Hepatic stellate cell (primary cell): ENCODE measurements at places on chromosomes 11 and 22.

GRCh38 chr22:47748271-47748670 is 985.8 kb downstream of the TBC1D22A start:
- DNase-seq: no peak

- no peak for DNase-seq
Measured at GRCh38 chr22:50621948-50622722, 5.8 kb downstream of the ARSA start.

DNA sequence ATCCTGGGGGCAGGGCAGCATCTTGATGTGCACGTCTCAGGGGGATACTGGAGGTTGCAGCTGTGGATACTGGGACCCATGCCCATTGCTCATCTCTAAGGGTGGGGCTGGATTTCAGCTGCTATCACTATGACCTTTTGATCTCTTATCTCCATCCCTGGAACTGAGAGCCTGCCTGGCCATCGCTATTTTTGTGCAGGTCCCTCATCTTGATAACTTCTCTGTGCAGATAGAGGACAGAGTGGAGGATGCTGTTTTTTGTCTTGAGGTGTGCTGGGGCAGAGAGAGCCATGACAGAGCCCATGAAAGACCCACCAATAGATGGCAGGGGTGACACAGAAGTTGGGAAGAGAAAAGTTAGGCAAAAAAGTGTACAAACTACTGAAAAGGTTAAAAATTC is 5.1 kb upstream of the INSC start:
- DNase-seq: no peak

GRCh38 chr22:30214703-30215407 is 31.7 kb downstream of the LIF start:
- DNase-seq: no peak

- no peak for DNase-seq
Measured at GRCh38 chr22:40235308-40235707, 57.6 kb downstream of the TNRC6B start.

DNA sequence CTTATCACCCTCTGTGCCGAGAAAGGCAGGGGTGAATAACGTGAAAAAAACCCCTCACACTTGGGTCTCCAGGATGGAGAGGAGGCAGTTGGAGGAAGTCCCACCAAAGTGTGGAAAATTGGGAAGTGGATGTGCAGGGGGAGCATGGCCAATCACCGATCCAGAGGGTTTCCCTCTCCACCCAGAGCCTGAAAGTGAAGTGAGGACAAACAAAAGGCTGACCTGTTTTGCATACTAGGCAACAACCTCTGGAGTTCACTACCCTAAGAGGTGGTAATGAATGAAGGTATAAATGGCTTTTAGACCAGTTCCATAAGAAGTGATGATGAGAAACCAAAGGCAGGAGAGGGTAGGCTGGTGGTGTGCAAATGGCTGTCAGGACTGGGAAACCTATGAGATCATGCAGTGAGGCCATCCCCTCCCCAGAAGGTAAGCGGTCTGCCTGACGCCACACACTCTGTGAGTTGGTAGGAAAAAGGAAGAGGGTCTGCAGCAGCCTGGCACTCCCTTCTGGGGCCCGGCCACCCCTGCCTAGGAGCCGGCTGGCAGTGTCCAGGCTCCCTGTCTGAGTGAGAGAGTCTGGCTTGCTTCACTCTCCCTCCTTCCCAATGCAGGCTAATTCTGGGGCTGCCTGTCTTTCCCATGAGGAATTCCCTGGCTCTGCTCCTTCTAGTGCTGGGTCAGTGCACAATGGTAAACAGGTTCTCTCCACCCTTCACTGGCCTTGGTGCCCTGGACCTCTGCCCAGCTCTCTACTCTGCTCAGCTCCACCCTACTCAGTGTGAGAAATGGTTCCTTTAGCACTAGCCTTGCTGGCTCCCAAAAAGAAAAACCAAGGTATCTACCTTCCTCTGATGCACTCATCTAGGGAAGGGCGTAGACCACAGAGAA is 15.6 kb downstream of the TBC1D10A start:
- peak; percentile 63 for DNase-seq

GRCh38 chr11:129973068-129973467 is 29.6 kb downstream of the PRDM10 start:
- DNase-seq: no peak

DNA sequence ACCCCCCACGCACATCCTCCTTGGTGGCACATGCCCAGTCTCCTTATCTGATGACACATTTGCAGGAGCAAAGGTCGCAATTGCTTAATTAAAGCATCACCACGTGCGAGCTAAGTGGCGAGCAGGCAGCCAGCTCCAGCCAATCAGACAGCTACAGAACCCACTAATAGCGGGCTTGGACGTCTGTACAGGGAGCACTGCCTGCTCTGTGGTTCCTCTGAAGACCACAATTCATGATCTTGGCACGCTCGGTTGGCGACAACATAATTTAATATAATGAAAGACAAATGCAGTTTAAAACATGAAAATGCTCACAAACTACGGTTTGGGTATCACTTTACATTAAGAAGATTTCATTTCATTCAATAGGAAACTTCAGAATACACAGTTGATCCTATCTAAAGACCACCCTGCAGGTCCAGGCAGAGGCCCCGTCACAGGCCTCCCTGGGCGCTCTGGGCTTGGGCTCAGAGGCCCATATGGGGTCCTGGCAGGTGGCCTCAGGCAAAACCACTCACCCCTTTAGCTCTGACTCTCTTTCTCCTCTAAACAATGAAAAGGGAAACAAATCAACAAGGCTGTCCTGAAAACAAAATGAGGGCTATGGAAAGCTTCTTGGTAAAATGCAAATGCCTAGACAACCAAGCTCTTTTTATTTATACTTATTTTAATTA is 10.4 kb downstream of the PACSIN2 start:
- DNase-seq: no peak

- DNase-seq: no peak
Measured at GRCh38 chr11:121757480-121758125, 304.8 kb upstream of the SORL1-AS1 start.

- no peak for DNase-seq
Measured at GRCh38 chr11:63870351-63871140, 31.6 kb downstream of the MARK2 start.

GRCh38 chr11:27619039-27619574 is 81.1 kb downstream of the BDNF start:
- no peak for DNase-seq

DNA sequence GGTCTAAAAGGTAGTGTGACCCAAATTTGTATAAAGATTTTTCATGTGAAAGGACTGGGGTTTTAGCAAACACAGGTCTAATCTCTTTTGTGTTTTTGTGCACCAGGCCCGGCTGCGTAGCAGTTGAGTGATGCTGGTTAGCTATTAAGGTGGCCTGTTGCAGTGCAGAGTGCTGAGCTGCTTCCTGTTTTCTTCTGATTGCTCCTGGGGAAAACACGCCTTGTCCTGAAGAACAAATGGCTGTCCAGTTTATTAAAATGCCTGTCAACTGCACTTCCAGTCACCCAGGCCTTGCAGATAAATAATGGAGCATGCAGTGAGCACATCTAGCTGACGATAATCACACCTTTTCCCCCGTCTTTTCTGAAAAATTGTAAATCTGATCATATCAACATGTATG is 1.8 kb downstream of the SRSF8 start:
- peak; percentile 63 for DNase-seq

DNA sequence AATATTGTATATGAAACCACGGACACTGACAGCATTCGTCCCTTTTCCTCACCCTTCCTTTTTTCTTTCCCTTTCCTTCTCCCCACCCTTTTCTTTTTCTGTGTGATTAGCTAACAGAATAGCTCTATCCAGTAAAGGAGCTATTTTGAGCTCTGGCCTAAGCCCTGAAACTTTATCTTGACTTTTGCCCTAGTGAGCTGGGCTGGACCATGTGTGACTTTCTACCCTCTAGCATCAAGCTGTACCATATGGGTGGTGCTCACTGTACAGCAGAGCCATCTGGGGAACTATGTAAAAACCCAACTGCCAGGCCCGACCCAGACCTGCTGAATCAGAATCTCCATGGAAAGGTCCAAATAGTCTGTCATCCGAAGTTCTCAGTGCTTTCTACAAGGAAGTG is 21.9 kb upstream of the PANX1 start:
- no peak for DNase-seq

DNA sequence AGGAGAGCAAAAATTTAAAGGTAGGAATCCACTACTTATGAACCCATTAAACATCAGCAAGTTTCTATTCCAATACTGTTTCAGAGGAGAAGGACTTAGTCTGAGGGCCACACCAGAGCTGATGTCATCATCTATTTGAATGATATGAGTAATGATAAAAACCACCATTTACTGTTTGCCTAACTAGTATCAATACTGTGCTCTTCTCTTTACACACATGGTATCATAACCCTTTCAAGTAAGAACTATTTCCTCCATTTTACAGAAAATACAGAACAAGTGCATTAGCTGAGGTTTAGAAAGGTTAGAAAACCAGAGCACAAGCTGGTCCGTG is 651.3 kb upstream of the KIRREL3 start:
- DNase-seq: no peak

GRCh38 chr11:2468363-2469235 is 23.8 kb downstream of the KCNQ1 start:
- peak; percentile 5 for DNase-seq

- DNase-seq: no peak
Measured at GRCh38 chr11:12411393-12411792, 34.0 kb downstream of the PARVA start.

- DNase-seq: no peak
Measured at GRCh38 chr11:133026952-133027351, 505.3 kb downstream of the OPCML start.

- peak; percentile 63 for DNase-seq
Measured at GRCh38 chr11:131136486-131136885, 220.2 kb upstream of the SNX19 start.

DNA sequence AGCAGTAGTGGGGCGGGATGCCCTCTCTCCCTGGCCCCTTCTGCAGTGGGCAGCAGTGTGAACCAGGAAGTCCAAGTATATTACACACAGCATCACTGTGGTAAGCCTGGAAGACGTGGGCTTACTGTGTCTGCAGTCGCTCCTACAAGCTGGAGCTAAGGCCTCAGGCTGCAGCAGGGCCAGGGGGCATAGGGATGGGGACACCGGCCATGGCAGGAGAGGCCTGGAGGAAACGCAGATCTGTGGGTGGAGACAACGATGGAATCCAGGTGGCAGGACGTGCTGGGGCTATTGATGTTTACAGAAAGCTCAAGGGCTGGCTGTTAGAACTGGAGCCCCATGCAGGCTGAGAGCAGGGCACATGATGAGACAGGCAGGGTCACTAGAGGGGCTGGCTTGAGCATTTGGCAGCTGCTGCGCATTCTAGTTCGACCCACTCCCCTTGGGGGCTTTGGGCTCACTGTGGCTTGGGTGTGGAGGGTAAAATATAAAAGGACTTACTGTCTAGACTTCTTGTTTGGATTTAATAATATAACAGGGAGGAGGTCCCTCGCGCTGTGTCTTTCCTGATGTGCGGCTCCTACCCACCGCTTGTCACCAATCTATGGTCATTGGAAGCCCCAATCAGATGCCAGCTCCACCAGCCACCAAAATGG is 539.5 kb downstream of the TBC1D22A start:
- no peak for DNase-seq

DNA sequence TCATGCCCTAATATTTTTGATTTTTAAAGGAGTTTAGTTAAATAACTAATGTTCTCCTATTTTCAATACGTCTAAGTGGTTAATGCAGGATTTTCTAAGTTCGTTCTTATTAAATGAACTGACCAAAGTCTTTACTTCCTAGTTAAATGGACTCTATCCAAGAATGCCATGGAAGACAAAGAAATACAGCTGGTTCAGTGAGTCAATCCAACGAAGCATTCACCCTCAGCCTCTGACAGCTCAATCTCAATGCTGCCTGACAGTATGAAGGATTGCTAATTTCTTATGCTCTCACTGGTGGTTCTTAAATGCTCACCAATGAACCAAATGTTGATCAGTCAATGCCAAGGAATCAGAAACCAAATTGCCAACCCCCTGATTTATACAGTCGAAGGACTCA is 219.4 kb downstream of the CADM1 start:
- DNase-seq: no peak

GRCh38 chr22:41560095-41560471 is 727 bp upstream of the CSDC2 start:
- DNase-seq: no peak

DNA sequence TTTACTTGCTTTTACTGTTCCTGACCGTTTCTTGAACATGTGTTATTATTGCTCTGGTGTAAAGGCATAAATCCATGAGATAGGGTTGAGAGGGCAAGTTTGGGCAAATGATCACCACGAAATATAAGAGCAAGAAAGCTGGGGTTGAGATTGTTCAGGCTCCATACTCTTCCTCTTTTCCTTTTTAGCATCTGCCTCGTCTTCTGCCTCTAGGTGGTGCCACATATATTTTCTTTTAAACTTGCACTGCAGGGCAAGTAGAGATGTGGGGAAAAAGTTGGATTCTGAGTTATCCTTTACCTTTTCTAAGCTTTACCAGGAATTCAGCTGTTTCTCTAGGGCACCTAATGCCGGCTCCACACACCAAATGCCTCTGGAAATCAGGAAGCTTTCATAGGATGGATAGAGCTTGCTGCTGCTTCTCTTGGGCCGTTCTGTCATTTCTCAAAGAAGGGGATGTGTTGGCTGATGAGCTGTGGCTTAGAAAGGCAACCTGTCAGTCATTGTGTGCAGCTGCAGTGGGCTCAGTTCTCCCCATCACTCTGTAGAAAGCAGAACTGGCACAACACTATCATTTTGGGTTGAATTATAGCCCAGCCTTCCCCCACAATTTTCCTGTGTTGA is 98.2 kb downstream of the LDLRAD3 start:
- no peak for DNase-seq

DNA sequence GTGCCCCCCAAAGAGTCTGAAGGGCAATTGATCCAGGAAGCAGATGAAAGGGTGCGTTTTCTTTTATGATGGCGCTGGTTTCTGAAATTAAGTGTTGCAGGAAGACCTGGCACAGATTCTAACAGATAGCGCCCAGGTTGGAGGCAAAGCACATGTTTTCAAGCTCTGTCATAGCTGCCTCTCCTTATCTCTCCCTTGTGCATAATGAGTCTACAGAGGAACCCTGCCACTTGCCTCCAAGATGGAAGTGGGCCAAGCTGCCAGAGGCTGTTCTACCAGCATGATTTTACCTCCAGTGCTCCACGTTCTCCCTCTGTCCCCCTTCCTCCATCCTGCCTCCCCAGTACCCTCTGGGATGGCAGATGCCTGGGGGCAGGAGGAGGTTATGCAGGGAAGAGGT is 30.0 kb upstream of the TLCD5 start:
- no peak for DNase-seq

GRCh38 chr11:3043315-3043871 is 13.8 kb downstream of the CARS1 start:
- DNase-seq: no peak

GRCh38 chr11:31966846-31967245 is 124.0 kb upstream of the RCN1 start:
- no peak for DNase-seq
